Suprapubic skin (tissue), 4 donors: ENCODE measurements at places on chromosomes 7 and 10. TPM values are rescaled to one million over a fixed set of nuclear protein-coding genes. Genes with fewer than 3 reads are reported as not detected.

- no peak for DNase-seq
Measured at GRCh38 chr10:62694537-62695126, 109.9 kb upstream of the ADO start.

DNA sequence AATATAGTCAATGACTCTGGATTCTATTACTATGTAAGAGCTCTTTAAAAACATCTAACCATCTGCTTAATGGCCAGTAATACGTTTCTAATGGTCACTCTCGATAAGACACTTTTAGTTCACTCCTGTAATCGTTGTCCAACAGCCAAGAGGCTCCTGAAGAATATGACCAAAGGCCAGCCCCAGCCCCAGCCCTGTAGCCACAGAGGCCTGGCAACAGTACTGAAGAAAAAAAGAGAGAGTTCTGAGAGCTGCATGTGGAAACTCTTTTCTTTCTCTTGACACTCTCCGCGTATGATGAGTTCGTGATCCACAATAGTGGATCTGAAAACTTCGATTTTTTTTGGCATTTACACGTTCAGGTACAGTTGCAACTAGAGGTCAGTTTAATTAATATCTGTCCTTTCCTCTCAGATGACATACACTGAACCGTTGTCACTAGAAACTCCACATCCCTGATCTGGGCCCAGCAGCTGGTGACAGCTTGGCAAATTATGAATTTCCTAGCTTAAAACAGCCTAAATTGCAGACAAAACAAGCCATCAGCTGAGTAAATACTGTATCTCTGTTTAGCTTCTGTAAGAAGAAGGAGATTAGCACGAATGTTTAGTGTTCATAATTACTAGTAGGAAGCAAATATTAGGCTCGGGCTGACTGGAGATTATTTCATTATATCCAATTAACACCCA, 456.7 kb downstream of the LRMDA start:
- no peak for DNase-seq

GRCh38 chr10:69389827-69390490, 26.8 kb downstream of the TACR2 start:
- no peak for DNase-seq

DNA sequence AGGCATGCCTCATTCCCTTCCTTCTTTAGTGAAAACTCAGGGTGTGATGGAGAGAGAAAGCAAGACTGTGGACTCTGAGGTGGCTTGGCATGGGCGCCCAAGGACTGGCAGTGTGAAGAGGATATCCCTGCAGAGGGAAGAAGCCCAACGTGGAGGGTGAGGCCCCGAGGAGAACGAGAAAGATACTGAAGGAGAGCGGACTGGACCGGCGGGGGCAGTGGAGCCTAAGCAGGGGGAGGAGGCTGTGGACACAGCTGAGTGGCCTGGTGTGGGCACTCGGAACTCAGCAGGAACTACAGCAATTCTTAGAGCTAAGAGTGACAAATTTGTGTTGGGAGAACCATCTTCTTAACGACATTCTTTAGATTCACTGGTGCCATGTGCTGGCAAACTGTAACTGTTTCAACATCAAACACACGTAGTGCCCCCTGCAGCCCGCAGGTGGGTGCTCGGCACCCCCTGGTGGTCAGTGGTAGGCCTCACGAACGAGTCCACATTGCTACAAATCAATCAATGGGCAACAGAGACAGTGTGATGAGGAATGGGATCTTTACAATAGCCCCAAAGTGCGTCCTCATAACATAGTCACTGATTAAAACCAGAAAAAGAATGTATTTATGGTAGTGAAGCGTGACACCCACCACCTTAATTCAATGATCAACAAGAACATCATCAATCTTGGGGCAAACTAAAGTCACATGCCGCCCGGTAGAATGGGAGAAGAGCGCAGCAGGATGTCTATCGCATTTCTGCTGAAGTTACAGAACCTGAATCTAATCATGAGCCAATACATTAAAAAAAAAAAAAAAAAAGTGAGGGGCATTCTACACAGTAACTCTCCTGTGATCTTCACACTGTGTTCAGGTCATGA, 2.0 kb upstream of the SFTPA1 start:
- DNase-seq: no peak

- no peak for DNase-seq
Measured at GRCh38 chr7:119720541-119720940, 552.4 kb upstream of the KCND2 start.

DNA sequence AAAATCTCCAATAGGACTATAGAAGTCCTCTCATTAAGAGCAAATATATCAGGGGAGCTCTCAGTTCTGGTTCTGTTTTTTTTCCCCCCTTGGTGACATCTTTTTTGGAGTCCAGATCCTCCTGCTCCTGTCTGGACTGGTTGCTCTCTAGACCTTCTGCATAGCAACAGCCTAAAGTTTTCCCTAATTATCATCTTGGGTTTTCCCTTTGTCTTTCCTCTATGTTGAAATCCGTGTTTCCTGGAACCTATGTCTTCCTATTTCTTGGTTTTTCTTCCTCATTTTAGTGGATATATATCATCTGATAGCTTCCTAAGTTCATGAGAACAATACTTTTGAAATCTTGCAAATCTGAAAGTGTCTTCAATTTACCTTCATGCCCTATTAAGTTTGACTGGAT, 29.7 kb upstream of the MTERF1 start:
- DNase-seq: no peak

GRCh38 chr10:75694790-75695189, 263.4 kb downstream of the LRMDA start:
- DNase-seq: no peak

DNA sequence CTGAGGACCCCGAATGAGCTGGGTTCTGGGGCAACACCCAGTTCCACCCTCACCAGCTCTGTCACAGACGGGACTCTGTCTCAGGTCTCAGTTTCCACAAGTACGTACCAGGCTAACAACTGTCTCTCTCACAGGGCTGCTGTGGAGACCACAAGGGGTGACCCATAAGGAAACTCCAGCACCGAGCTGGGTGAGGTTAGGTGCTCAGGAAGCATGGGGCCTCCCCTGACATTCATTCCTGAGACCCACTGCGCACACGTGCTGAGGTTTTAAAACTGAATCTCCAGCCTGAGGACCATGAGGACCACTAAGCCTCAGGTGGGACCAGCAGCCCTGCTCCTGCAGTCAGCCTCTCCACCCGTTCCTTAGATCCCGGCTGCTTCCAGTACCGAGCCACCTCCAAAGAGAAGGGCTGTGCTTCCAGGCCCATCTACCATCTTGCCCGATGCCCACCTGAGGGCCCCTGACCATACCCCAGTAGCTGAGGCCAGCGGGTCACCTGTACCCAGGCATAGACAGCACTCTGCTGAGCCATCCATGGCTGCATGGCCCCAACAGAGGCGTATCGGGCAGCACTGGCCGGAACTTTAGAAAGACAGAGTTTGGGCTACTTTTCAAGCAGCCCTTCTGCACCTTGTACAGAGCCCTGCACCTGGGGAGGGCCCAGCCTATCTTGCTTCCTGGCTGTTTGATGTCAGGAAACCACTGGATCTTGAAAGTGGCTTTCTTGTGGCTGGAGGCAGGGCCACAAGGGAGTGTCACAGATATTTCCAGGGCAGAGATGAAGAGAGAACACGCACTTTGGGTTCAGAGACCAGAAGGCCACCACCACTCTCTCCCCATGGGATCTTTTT, 18.7 kb downstream of the HSPA12A start:
- no peak for DNase-seq

DNA sequence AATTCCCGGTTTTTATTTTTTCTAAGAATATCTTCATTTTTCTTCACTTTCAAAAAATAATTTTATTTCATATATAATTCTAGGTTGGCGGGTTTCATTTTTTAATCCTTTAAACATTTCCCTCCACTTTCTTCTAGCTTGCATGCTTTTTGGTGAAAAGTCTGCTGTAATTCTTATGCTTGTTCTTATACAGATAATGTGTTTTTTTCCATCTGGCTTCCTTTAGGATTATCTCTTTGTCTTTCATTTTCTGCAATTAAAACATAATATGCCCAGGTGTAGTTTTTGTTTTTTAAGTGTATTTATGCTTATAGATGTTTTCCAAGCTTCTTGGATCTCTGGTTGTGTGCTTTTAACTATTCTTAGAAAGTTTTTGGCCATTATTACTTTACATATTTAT, 341.3 kb upstream of the SEMA3C start:
- no peak for DNase-seq

- no peak for DNase-seq
Measured at GRCh38 chr10:6530211-6530840, 49.8 kb downstream of the PRKCQ start.

DNA sequence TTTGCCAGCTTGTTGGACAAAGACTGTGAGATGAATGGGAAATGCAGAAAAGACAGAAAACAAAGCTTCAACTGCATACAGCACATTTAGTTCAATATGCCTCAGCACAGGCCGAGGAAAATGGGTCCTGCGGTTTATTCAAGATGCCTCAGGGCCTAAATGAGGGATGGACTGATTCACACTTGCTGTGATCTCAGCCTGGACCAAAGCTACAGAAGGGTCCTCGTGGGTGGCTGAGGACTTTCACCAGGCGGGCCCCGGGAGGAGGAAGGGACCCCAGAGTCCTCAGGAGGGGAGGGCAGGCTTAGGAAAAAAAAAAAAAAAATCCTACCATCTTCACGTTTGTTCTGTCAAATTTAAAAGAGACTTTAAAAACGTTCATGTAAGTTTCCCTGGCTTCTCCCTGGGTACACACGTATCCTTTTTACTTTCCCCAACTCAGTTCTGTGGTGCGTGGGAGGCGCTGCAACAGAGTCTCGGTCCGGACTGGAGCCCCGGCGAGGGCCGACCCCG, 624 bp upstream of the ZNF783 start:
- no peak for DNase-seq

DNA sequence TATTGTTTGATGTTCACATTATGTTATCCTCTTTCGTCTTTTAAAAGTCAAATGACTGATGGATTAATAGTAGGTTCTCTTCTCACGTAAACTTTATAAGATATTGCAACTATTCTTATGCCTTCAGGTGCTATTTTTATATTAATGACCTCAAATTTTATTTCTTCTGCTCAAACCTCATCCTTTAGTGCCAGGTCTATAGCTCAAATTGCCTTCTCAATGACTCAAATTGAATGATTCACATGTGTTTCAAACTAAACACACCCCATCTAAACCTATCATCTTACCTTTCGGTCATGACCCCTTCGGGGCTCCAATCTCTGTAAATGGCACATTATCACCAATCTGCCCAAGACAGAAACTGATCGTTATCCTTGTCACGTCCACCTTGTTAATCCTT, 22.0 kb upstream of the LIPF start:
- DNase-seq: no peak

DNA sequence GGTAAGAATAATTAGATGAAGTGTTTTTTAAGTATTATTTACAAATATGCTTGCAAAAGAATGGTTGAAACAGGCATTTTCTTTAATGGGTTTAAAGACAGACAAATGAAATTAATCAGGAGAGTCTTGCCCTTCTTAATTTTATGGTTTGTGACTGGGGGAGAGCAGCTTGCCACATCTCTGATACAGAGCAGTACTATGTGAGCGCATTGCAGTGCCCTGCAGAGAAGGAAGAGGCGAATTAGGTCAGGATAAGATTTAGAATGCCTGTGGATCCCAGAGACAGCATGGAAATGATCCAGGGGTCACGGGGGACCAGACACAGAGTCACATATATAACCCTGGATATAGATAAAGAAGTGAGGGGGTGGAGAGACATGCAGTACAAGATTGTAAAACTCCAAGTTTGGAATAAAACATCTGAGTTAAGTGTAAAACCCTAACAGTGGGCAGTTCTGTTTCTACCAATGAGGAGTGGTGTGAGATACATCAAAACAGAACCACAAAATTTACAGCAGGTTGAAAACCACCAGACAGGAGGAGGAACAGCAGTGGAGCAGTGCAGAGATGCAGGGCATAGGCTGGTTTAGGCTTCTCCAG, 125.5 kb downstream of the FAM204A start:
- no peak for DNase-seq

DNA sequence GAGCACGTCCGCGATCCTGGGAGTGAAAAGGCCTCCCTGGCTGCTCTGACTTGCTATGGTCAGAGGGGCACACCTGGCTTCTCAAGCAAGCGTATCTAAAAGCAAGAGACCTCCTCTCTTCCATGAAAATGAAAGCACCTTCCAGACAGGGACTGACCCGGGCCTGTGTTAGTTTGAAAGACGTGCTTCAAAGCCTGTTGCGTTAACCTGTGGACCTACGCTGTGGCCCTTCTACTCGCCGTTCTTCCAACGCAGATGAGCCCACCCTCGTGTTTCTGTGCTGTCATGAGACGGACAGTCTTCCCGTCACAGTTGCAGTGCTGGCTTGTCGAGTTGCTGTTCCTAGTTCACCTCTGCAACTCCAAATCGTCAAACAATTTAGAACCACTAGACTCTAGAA, 15.5 kb upstream of the GDI2 start:
- DNase-seq: no peak

DNA sequence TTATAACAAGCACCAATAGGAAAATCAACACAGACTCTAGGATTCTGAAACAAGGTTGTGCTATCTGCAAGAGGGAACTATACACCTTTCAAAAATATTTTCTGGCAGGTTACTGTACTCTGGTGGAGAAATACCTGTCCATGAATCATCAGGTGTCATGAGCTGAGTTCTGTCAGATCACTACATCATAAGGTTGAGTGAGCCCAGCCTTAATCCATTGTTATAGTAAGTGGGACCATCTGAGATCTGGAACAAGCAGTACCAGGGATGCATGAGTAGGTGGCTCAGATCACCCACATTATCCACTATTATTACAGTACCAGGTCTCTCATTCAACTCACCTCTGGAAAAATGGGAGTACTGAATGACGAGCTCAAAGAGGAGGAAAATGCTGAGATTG, 212.4 kb downstream of the DGKI start:
- DNase-seq: no peak

DNA sequence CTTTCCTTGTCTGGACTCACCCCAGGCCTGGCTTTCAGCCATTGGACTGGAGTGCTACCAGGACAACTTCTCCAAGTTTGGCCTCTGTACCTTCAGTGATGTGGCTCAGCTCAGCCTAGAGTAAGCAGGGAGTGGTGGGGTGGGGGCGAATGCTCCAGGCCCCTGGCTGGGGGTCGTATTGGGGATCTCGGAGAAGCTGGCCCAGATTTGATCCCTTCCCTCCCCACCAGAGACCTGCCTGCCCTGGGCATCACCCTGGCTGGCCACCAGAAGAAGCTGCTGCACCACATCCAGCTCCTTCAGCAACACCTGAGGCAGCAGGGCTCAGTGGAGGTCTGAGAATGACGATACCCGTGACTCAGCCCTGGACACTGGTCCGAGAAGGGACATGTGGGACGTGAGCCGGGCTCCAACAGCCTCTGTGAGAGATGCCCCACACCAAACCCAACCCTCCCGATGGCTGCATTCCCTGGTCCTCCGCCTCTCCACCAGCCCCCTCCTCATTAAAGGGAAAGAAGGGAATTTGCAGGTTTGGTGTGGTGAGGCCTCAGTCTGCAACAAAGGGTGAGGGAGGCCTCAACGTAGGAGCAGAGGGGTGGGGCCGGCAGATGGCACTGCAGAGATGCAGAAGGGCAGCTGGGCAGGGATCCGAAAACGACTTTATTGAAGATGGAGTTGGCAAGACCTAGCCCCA, 14.8 kb downstream of the TRPV6 start:
- no peak for DNase-seq

Gene OPN4
- total RNA-seq: not detected

Gene SLC26A4
- total RNA-seq: not detected

Gene TBX20
- not detected for total RNA-seq

Gene EVX1
- total RNA-seq: not detected

Gene NDUFB2
- 224 TPM for total RNA-seq

Gene STOX1
- total RNA-seq: 0.64 TPM

Gene VWDE
- not detected for total RNA-seq

Gene WASHC2C
- total RNA-seq: 31.4 TPM

Gene PARG
- 18.6 TPM for total RNA-seq
